ENCODE measurements at places on chromosomes 13 and 19.

DNA sequence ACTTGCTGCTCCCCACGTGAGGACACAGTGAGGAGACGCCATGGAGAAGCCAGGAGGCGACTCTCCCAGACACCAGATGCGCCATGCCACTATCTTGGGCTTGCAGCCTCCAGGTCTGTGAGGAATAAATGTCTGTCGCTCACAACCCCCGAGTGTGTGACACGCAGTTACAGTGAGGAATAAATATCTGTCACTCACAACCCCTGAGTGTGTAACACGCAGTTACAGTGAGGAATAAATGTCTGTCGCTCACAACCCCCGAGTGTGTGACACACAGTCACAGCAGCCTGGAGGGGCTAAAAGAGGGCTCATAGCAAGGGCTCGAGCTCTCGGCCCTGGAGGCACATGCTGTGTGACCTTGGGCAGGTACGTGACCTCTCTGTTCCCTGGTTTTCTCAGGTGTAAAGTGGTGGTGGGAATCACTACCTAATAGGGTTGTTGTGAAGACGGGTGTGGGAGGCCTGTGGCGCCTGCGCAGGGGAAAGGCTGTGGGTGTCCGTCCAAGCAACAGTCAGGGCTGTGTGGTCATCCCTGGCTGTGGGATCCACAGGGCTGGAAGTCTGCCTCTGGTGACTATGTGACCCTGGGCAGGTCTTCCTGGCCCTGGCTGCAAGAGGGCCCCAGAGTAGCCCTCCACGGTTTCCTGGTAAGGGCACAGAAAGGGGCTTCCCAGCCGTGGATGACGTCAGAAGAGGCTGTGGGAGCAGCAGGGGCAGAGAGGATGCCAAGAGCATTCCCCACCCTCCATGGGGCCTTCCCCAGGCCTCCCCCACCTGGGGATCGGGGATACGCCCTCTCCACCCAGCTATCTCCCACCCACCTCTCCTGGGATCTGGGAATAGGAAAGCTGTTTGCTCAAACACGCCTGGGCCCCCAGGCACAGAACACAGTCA, 77.7 kb downstream of the C1QTNF9 start:
- no peak for DNase-seq

- no peak for DNase-seq
Observed at GRCh38 chr13:20175907-20176652, 15.2 kb upstream of the GJA3 start.

DNA sequence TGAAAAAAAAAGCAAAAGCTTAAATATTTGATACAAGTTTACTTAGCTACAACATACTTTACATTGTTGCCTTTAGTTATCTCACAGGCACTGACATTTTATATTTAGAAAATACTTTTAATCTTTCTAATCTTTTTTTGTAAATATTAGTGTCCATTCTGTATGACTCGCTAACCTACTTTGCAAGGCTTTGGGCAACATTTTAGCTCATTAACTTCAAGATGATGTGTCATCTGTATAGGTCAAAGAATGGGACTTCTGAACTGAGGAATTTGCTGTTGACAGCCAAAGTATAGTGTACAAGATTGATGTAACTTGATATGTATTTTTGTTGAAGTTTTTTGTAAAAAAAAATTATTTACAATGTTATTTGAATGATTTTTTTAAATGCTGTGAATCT, 2.7 kb upstream of the C1QTNF9 start:
- DNase-seq, result no peak

DNA sequence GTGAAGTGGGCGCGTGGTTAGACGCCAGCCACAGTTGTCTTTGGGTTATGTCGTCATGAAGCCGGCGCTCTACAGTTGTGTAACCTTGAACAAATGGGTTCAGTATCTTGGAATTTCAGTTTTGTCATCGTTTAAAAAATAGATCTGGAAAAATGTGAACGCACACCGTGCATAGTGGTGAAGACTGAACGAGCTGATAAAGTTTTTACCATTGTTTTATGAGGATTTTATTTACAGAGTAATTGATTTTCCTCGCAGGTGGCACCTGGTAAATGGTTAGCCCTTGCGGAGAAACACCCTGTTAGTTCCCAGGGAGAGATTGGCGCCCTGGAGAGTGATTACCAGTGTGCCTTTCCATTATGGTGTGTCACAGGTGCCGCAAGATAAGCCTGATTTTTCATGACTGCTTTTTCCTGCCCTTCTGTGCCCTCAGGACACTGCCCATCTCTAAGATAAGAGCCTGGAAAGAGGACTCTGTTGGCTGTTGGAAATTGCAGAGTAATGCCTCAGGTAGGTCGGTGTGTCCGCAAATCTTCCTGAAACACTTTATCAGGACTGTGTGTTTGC, 577 bp downstream of the ZNF181 start:
- DNase-seq, result peak; percentile 75

DNA sequence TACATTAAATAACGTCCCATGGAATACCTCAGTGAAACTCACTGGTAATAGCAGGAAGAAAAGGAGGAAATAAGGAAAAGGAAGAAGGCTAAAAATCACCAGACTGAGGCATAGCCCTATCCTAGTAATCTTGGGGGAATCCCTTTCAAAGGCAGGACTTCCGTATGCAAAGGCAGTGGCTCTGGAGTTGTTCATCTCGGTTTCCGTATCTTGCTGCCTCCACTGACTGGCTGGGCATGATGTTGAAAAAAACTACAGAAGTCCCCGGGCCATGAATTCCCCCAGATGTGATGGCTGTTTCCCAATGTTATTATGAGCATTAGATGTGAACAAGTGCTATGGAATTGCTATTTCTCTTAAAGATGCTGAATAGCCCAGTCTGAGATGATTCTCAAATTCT, 5.5 kb downstream of the FPR2 start:
- DNase-seq, result no peak

GRCh38 chr19:31177246-31177645, 172.0 kb downstream of the TSHZ3 start:
- DNase-seq, result no peak

- no peak for DNase-seq
Observed at GRCh38 chr19:873084-873483, 13.6 kb downstream of the CFD start.

GRCh38 chr13:113365971-113366588, 2.1 kb upstream of the GRTP1 start:
- DNase-seq, result no peak

DNA sequence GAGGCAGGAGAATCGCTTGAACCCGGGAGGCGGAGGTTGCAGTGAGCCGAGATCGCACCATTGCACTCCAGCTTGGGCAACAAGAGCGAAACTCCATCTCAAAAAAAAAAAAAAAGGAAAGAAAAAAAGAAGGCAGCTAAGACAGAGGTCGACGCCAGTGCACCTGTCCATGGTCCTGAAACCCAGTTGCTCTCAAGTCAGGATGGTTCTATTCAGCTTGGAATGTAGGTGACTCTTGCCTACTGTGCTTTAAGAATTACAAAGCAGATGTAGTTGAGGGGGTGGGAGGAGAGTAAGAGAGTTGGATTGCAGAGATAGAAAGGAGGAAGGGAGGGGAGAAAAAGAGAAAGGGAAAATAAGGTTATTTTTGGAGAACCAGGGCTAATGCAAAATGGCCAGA, 18.7 kb downstream of the CACNG7 start:
- DNase-seq, result no peak

- no peak for DNase-seq
Observed at GRCh38 chr19:38484747-38485146, 51.3 kb downstream of the RYR1 start.

- no peak for DNase-seq
Observed at GRCh38 chr13:98335721-98336120, 158.7 kb upstream of the RNF113B start.

GRCh38 chr13:109361562-109362289, 424.7 kb downstream of the IRS2 start:
- DNase-seq, result no peak

GRCh38 chr13:29125934-29126424, 305.8 kb downstream of the MTUS2 start:
- DNase-seq, result no peak

DNA sequence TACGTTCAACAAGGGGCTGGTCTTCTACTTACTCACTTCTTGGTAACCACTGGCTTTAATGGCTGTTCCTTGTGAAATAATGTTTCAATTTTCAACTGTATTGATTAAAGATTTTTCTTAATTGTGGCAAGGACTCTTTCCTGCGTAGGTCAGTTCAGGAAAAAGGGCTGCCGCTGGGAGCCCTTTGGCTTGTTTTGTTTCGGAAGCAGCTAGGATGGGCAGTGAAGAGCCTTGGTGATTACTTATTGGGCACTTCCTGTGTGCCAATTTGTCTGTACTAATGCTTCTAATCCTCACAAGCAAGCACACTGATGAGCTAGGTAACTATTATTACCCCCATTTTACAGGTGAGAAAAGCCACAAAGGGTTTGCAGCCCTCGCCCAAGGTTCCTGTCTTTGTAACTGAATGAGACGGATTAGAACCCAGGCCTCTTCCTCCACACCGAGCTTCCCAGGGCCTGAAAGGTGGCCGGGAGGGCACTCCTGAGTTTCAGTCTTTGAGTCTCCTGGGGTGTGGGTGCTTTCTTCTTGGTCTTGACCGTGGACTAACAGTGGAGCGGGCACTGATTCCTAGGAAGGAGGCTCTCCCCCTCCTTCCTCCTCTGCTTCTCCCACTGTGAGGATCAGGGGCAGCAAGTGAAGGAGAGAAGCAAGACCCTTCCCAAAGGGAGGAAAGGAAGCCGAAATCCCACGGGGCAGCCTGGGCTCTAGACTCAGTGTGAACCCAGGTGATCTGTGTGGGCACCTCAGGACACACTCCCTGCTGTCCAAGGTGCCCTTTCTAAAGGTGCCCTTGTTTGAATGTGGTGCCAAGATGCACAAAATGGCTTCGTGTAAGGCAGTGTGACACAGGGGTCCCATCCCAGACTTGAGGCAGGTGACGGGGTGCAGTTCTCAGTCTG, 3.7 kb downstream of the COL4A2 start:
- no peak for DNase-seq

GRCh38 chr19:19402656-19403372, 2.7 kb upstream of the GATAD2A start:
- no peak for DNase-seq

GRCh38 chr13:76820759-76821158, 65.4 kb downstream of the KCTD12 start:
- DNase-seq, result no peak

- no peak for DNase-seq
Observed at GRCh38 chr19:43648633-43649032, 9.0 kb upstream of the CADM4 start.
